Occipital lobe (tissue), 3 donors: ENCODE measurements at places on chromosomes 4 and X. TPM values are rescaled to one million over a fixed set of nuclear protein-coding genes. Genes with fewer than 3 reads are reported as not detected.

GRCh38 chr4:168632301-168632725 lies 135.5 kb downstream of the PALLD start:
- no peak for DNase-seq

DNA sequence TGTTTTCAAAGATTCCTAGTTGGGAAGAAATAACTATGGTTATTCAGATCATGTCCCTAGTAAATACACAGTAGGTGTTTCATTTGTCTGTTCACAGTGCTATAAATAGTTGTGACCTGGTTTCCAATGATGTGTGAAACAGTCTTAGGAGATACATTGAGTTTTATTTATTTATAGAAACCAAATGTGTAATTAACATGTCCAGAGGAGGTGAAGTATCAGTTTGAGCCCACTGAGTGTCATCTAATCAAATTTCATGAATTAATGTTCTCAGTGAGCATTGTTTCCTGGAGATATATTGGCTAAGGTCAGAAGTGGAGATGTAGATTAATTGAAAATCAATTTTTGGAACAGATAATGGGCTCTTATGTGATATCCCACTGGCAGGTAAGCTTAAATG lies 996.3 kb downstream of the FSTL5 start:
- DNase-seq, result no peak

- DNase-seq, result no peak
Measured at GRCh38 chr4:128879283-128879682, 69.8 kb downstream of the JADE1 start.

- no peak for DNase-seq
Measured at GRCh38 chr4:6971536-6972374, 62.1 kb downstream of the TBC1D14 start.

DNA sequence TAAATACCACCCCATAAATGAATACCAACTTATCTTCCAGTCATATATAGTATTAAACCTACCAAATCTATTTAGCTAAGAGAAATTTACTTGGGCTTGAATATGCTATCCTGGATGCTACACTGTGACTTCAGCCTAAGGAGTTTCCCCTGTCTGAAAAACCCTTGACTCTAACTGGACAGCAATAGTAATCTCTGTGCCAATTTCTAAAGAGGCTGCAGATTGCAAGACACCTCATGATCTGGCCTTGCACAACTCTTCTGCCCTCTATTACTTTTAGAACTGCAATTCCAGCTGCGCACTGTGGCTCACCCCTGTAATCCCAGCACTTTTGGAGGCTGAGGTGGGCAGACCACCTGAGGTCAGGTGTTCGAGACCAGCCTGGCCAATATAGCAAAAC lies 371.5 kb downstream of the KCNIP4 start:
- DNase-seq, result no peak

GRCh38 chr4:53040459-53040815 lies 178.3 kb downstream of the RASL11B start:
- DNase-seq, result no peak

GRCh38 chrX:136237074-136237473 lies 14.1 kb downstream of the MAP7D3 start:
- DNase-seq, result no peak

GRCh38 chrX:68693481-68694434 lies 46.3 kb downstream of the STARD8 start:
- DNase-seq, result peak; percentile 34

DNA sequence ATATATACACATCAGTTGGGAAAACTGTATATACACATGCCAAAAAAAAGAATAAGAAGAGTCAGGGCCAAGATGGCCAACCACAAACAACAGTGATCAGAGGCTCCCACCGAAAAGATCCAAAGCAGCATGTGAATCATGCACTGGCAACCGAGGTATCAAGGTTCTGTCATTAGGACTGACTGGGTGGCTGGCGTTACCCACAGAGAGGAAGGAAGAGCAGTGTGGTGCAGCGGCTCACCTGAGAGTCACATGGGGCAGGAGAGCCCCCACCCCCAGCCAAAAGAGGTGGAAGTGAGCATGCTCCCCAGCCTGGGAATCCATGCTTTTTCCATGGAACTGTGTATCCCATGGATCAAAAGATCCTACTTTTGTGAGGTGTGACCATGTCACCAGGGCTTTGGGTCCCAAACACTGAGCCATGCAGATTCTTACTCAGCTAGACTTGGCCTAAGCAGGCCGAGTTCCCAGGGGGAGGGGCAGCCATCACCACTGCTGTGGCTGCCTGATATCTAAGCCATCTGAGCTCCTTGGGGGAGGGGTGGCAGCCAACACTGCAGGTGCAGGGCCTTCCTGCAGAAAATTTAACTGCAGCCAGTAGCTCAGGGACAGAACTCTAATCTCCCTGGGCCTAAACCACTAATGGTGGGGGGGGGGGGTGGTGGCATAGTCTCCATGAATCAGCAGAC lies 52.8 kb downstream of the P2RY10 start:
- DNase-seq, result no peak

GRCh38 chr4:121749225-121749624 lies 15.7 kb downstream of the SMIM43 start:
- DNase-seq, result no peak

DNA sequence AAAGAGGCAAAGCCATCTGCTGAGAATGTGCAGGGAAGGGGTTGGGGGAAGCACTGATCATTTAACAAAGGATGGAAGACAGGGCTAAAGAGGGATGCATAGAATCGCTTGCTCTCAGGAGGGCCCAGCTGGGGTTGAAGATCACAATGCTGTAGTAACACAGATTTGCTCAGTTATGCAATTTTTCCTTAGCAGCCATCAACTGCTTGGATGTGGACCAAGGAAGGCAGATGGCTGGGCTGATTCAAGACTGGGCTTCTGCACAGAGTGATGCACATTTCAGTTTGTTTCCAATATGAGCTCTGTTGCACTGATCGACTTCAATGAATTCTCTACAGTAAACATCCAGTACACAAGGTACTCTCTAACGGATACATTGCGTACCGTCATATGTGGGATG lies 127.8 kb upstream of the TBL1X start:
- peak; percentile 42 for DNase-seq

Gene MCF2
- total RNA-seq, result 12.9 TPM

Gene MAGEA2B
- not detected for total RNA-seq

Gene MAGT1
- total RNA-seq, result 18.9 TPM

Gene FGFBP2
- not detected for total RNA-seq

Gene F9
- not detected for total RNA-seq

Gene ZNF280C
- 13.9 TPM for total RNA-seq

Gene RAB40AL
- total RNA-seq, result 0.31 TPM

Gene LRAT
- total RNA-seq, result 0.78 TPM
